Coronary artery (tissue), 2 donors: ENCODE measurements at places on chromosomes 3 and 15.

DNA sequence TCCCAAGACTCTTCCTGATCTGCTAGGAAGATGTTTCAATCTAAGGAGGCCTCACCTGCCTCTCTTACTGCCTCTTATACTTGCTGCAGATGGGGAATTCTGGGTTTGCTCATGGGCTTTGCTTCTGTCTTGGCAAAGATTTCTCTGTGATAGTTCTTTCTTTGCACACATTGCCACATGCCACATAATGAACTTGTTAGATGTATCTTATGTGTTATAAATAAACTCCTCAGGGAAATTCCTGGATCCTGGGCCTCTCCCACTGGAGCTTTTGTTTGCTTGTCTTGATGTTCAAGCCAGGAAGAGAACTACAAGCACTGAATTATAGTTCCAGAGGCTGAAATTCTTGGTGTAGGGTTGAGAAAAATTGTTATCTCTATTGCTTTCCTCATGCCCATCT is 12.2 kb downstream of the RTP1 start:
- DNase-seq = no peak

DNA sequence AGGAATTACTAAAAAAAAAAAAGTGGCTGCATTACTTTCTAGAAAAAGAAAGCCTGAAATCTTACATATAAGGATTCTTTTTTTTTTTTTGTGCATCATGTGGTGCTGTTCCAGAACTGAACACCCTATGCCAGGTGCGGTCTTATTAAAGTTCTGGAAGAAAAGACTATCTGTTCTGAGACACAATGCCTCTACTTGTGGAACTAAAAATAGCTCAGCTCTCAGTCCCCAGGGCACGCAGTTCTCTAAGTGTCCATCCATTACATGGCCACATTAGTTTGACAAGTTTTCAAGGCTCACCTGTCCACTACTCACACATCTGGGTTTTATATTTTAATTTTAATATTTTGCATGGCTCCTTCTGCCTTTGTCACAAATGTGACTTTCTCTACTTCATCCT is 126.6 kb upstream of the ADAMTS9 start:
- no peak for DNase-seq

DNA sequence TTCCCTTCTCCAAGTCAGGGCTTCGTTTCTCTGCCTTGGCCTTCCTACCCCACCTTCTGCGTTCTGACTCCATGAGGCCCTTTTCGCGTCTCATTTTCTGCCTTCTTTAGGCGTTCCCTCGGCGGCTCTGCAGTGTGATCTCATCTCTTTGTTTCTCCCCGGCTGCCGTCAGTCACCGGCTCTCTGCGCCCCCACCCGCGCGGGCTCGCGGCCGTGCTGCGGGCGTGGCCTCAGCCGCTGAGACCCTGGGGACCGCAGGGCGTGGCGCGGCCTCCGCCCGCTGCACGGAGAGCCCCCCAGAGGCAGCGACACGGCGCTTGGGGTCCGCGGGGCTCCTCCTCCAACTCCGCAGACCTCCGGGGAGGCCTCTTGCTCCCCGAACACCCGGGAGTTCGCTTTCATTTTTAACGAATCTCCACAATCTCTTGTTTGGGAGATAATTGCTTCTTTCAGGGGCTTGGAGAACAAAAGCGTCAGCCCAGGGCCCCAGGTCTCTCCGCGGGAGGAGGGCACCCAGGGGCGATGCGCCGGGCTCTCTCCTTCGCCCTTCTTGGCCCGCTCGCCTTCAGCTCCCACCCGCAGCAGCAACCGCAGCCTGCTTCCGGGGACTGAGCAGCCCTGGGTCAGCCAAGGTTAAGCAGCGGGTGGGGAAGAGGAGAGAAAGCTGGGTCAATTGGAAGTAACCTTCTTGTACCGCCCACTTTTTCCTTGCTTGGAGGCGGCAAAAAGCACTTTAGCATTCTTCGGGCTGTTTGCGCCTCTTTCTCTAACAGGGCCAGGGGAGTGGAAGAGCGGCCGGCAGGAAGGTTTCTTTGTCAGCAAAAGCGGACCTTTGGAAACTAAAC is 35.2 kb downstream of the GAP43 start:
- DNase-seq = peak; percentile 90

DNA sequence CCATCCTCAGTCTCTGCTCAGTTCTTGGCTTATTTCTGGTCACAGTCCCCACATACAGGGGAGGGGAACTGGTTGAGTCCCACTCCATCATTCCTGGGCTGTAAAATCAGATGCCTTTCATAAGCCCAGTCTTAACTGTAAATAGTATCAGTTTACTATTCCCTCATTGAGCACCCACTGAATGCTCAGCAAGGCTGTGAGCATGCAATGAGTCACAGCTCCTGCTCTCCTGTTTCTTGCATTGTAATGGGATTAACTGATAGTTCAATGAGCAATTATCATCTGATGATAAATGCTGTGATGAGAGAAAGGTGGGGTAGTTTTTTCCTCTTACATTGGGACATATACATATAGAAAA is 113.6 kb upstream of the TPM1 start:
- DNase-seq = no peak

DNA sequence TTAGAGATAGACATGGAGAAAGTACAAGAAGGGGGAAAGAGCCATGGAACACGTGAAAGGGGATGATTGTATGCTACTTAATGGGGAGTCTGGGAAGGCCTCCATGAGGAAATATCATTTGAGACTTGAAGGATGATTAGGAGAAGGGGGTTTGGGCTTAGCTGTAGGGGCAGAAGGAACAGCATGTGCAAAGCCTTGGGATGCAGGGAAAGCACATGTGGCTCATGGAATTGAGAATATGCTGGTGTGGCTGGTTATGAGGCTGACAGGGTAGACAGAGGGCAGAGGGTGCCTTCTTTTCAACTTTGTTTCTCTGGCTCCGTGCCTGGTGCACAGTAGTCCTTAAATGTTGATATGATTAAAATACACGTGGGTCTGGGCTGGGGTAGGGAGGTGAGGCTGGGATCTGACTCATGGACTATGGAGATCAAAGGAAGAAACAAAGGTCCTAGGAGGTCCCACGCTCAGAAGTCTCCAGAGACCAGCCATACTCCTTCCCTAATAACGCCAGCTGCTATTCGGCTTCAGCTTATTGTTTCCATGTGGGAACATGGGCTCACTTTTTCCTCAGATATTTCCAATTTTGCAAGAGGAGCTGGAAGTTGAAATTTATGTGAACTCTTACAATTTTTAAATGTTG is 1.1 kb downstream of the GTF2E1 start:
- no peak for DNase-seq

GRCh38 chr15:98580572-98580971 is 67.8 kb upstream of the IGF1R start:
- DNase-seq = no peak

DNA sequence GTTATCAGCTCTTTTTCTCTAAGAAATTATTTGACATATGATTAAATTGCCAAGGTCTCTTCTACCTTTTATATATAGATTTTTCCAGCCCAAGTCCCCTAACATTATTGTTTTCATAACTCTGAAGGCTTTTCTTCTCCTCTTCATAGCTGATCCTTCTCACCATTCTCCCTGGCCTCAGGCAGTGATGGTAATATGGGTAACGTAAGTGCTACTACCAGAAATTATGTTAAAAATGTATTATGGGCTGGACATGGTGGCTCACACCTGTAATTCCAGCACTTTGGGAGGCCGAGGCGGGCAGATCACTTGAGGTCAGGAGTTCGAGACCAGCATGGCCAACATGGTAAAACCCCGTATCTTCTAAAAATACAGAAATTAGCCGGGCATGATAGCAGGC is 29.2 kb downstream of the BMF start:
- DNase-seq = no peak

DNA sequence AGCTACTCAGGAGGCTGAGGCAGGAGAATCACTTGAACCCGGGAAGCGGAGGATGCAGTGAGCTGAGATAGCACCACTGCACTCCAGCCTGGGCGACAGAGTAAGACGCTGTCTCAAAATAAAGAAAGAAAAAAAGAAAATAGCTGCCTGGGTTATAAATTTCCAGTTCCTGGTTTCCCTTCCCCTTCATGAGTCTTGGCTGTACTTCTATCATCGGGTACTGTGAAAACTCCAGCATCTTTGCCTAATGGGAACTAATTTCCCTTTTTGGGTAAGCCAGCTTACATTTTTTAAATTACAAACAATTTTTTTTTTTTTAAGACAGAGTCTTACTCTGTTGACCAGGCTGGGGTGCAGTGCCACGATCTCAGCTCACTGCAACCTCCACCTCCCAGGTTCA is 15.0 kb downstream of the DENND4A start:
- no peak for DNase-seq

GRCh38 chr3:136332776-136333175 is 82.6 kb downstream of the PCCB start:
- DNase-seq = no peak

- no peak for DNase-seq
These were observed 615.3 kb downstream of the ZBBX start for GRCh38 chr3:166764698-166765318.

DNA sequence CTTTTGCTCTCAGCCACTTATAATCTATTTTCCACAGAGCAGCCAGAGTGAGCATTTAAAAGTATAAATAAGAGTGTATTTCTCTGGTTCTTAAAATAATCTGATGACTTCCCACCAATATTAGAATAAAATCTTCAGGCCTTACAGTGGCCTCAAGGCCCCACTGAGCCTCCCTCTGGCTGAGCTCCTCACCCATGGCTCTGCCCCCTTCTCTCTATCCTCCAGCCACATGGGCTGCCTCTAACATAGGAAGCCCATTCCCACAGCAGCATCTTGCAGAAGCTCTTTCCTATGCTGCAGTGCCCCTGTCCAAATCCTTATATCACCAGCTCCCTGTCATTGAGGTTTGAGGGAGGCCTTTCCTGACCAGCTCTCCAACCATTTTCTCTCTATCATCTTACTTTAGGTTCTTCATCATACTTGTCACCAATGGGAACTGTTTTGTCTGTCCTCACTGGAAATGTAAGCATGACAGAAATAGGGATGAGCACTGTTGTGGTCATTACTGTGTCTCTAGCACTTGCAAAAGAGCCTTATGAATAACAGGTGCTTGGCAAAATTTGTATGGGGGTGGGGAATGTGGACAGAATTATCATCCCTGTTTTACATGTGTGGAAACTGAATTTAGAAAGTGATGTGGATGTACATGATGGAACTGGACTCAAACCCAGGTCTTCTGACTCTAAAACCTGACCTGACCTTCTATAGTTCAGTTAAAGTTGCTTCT is 250.6 kb downstream of the NR1D2 start:
- DNase-seq = no peak

DNA sequence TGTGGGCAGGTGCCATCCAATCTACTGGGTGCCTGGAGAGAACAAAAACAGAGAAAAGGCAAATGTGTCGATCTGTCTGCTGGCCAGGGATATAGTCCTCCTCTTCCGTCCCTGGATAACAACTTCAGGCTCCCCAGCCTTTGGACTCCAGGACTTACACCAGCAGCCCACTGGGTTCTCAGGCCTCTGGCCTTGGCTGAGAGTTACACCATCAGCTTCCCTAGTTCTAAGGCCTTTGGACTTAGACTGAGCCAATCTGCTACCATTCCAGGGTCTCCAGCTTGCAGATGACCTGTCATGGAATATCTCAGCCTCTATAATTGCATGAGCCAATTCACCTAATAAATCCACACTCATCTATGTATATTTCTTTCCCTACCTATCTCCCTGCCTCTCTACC is 460.9 kb upstream of the ADAMTS9 start:
- DNase-seq = no peak

GRCh38 chr3:38204599-38205471 is 39.5 kb downstream of the OXSR1 start:
- DNase-seq = no peak

DNA sequence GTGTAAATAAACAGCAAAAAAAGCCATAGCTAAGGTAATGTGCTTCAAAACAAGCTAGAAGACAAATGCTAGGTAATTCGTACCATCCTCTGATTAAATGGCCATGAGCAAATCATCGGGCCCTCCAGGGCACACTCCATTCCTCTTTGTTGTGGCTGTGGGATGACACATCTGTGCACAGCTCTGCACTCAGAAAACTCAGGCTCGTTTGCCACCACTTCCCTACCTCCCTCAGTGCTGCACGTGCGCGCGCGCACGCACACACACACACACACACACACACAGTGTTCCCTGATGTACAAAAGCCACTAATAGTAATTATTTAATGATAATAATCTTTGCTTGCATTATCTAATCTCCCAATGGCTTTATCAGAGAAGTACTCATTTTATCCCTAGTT is 336.6 kb downstream of the FEZF2 start:
- no peak for DNase-seq

GRCh38 chr3:47884603-47885002 is 81.7 kb downstream of the DHX30 start:
- no peak for DNase-seq

- DNase-seq = no peak
These were observed 106.5 kb downstream of the TPRG1 start for GRCh38 chr3:189278221-189278620.

DNA sequence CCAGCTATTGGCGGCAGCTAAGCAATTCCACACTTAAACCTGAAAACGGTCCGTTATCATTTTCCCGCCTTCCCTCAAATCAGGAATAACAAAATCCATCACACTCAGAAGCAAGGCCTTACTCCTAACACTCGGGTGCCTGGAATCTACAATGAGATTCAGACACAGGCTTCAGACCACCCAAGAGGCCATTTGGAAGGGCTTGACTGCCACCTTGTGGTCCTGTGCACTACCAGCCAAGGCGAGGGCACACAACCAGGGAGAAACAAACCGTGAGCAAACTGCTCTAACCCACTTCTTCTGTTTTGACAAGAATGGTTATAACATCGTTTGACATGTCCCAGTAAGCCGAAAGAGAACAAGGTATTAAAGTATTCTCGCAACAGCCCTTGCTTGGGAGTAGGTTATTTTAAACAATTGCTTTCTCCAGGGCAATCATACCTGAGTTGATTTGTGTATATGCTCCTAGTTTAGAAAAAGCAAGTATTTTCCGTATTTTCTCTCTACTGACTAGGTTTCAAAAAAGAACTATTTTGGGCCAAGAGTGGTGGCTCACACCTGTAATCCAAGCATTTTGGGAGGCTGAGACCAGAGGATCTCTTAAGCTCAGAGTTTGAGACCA is 40.1 kb upstream of the TAFA4 start:
- no peak for DNase-seq
